ENCODE measurements at places on chromosomes 11 and 22.

- no peak for DNase-seq
Observed at GRCh38 chr11:112971827-112972226, 10.6 kb downstream of the NCAM1 start.

DNA sequence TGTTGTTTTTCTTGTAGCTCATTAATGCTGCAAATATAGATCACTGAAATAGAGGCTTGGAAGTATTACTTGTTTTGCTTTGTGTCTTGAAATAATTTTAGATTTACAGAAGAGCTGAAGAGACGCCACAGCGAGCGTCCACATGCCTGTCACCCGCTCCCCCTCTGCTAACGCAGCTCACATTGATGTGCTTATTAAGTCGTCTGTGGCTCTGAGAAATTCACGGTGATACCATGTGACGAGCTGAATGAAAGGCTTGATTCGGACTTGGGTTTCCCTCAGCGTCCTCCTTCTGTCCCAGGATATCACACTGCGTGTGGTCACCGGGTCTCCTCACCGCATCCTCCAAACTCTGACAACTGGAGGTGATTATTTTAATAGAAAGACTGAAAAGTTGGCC, 365.4 kb downstream of the BRD1 start:
- no peak for DNase-seq

GRCh38 chr11:118398791-118399559, 2.4 kb upstream of the ATP5MG start:
- DNase-seq = no peak

- DNase-seq = no peak
Observed at GRCh38 chr22:44963832-44964721, 45.7 kb downstream of the PHF21B start.

DNA sequence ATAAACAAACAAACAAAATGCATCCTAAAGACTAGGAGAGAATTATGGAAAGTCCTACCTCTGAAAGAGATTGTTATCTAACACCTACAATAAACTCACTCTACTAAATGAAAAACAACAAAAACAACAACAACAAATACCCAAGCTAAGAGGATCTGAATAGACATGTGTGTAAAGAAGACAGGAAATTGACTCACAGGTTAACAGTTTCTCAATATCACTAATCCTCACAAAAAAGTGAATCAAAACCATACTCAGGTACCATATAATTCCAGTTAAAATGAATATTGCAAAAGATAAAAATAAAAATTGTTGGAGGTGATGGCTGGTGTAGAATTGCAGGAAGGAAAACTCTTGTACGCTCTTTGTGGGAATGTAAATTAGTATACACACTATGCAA, 110.4 kb upstream of the TOP3B start:
- no peak for DNase-seq

- DNase-seq = no peak
Observed at GRCh38 chr11:19242179-19242932, 1.6 kb upstream of the E2F8 start.

DNA sequence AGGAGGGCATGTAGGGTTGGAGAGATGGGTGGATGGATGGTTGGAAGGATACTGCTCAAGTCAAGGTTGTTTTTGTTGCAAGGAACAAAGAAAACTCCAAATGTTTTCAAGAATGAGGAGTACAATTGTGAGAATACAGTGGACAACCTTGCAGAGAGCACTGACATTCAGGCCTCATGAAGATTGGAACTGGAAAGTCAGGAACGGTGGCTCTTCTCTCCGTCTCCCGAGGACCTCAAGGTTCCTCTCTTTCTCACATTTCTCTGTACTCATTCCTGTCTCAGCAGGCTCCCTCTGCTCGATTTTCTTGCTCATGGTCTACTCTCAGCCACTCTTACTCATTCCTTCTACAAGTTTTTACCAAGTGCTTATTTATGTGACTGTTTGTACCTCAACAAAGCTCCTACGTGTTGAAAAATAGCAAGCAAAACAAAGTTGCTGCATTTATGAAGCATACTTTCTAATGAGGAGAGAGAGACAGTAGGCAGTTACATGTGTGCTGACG, 97.6 kb downstream of the SWAP70 start:
- DNase-seq = no peak

GRCh38 chr11:26846227-26846626, 124.4 kb upstream of the SLC5A12 start:
- DNase-seq = no peak

DNA sequence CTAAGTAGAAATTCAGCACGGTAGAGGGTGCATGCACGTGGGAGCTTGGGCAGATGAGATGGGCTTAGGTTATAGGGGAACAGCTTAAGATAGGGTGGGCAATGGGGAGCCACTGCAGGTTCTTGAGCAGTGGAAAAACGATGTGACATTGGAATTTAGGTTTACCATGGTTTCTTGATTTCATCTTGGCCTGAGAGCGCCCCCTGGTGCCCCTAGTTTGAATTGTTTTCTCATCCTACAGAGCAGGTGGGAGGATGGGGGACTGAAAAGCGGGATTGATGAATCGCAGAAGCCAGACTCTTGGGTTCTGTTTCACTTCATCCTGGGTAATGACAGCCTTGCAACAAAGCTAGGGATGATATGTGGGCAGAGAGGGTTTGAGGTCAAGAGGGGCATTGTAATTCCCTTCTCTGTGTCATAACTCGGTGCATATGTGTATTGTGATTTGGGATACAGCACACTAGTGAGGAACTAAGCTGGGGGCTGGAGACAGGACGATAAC, 6.7 kb upstream of the MCAM start:
- DNase-seq = peak; percentile 70

GRCh38 chr11:15725246-15725645, 610.5 kb downstream of the INSC start:
- DNase-seq = no peak

- DNase-seq = no peak
Observed at GRCh38 chr22:44309137-44309536, 3.6 kb downstream of the SHISAL1 start.

GRCh38 chr22:25754527-25755202, 12.7 kb downstream of the MYO18B start:
- peak; percentile 35 for DNase-seq

DNA sequence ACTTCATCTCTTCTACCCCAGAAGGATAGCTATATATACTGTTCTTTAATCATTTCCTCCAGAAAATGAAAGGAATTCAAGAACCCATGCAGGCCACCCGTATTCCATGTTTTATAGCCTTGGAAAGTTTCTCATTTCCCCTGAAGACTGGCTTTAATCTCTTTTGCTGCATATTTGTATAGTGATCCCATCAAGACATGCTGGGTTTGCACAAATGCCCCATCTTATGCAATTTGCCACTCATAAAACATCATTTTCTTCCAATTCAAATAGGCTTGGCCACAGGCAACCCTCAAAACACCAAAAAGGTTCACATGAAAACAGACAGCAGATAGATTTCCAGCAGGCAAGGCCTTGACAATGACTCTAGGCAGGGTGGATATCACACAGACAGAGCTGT, 28.3 kb upstream of the APOA1 start:
- DNase-seq = no peak

DNA sequence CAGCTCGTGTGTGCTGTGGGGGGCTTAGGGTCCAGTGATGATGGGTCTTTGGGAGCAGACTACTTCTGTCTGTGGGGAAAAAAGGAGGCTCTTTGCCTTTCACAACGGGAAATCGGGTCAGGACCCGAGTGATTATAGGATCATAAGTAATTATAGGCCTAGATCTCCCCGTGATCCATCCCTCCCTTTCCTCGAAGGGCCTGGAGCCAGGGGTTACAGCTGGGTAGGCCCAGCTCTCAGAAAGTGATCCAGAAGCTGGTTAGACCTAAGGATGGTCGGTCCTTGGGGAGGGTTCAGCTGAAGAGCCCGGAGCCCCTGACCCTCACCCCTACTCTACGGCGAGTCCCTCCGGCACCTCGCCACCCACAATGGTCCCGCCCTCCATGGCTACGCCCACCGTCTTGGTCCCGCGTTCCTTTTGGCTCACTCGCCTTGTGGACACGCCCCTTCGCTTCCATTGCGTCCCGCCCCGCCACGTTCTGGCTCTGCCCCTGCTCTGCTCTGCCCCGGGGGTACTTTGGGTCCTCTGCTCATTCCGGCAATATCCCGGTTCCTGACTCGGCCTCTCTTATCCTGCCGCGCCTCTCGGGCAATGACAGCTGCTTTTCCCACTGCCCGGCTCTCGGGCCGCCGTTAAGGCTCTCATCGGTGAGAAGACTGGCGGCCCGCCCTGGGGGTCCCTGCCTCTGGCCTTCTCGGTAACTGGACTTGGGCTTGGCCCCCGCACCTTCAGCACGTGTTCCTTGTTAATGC, 5.0 kb downstream of the IGSF22 start:
- DNase-seq = peak; percentile 83

GRCh38 chr11:70721006-70721405, 322.7 kb downstream of the CTTN start:
- DNase-seq = no peak

DNA sequence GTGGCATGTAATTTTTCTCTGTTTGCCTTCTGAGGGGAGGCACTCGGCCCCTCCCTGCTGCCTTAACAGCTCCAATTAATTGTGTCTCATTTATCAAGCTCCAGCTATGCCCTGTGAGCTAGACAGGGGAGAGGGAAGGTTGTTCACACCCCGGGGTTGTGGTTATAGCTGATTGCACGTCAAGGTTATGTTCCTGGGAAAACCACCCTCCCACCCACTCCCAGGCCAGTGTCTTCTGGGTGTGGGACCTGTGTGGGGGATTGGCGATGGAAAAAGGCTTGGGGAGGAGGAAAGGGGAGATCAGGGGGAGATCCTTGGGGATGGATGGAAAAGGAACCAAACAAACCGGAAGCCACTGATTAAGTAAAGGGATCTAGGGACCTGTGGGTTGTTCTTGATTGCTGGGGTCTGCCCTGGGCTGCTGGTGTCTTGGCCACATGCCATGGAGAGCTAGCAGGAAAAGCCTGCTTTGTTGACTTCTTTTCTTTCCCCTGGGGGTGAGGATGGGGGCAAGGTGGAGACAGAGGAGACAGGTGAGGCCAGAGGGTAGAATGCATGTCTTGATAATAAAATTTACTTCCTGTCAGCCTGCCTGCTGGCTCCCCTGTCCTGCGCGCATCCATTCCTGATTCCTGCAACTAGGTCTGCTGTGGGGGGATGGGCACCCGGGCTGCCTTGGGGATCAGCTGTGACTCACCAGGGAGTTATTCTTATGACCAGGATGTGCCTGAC, 13.5 kb upstream of the SORL1-AS1 start:
- DNase-seq = no peak

DNA sequence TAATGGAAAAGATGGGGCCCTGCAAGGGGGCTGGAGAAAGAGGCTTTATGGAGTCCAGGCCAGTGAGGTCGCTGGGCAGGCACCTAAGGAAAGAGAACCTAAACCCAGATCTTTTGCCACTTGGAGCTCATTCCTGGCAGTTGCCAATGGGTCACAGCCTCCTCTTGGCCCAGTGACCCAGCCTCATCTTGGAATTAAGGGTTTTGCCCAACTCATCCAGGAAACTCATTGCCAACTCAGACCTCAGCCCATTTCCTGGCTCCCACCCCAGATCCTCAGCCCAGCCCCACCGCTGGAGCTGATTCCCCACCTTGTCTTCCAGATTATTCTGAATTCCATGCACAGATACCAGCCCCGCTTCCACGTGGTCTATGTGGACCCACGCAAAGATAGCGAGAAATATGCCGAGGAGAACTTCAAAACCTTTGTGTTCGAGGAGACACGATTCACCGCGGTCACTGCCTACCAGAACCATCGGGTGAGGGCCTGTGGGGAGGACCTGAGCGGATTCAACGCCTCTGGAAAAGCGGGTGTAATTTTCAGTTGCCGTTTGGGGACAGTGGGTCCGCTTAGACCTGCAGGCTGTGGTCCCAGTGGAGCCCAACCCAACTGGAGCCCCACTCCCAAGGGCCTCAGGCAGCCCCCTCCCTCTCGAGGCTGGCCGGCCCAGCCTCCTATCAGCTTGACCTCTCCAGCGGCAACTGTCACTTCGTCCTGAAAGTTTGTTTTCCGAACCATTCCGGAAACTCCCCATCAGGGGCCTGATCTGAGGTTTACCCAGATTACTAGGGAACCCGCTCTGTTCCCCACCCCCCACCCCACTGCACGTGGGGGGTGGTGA, 4.3 kb downstream of the TBX1 start:
- DNase-seq = no peak

GRCh38 chr22:38952281-38952993, 5.0 kb upstream of the APOBEC3A start:
- DNase-seq = no peak

GRCh38 chr11:125074511-125075241, 11.6 kb downstream of the SLC37A2 start:
- DNase-seq = no peak

All from muscle of arm (tissue), 14 donors.